Muscle of arm (tissue), 14 donors: ENCODE measurements at places on chromosomes 16 and 17. TPM values are rescaled to one million over a fixed set of nuclear protein-coding genes. Genes with fewer than 3 reads are reported as not detected.
A peak's percentile ranks its signal among the peaks of the same experiment; 100 is the strongest.

Gene PRDM7
- not detected for polyA plus RNA-seq

Gene RAB34
- 55.4 TPM for polyA plus RNA-seq

Gene ARHGDIG
- not detected for polyA plus RNA-seq

Gene CALCOCO2
- not detected for polyA plus RNA-seq

Gene CD300A
- 1.8 TPM for polyA plus RNA-seq

Gene MT1H
- polyA plus RNA-seq: not detected

Gene TAX1BP3
- 47.3 TPM for polyA plus RNA-seq

Gene TEDC2
- 4.3 TPM for polyA plus RNA-seq

Gene CD300LG
- polyA plus RNA-seq: 2.1 TPM

Gene NPIPA3
- polyA plus RNA-seq: 6.5 TPM

DNA sequence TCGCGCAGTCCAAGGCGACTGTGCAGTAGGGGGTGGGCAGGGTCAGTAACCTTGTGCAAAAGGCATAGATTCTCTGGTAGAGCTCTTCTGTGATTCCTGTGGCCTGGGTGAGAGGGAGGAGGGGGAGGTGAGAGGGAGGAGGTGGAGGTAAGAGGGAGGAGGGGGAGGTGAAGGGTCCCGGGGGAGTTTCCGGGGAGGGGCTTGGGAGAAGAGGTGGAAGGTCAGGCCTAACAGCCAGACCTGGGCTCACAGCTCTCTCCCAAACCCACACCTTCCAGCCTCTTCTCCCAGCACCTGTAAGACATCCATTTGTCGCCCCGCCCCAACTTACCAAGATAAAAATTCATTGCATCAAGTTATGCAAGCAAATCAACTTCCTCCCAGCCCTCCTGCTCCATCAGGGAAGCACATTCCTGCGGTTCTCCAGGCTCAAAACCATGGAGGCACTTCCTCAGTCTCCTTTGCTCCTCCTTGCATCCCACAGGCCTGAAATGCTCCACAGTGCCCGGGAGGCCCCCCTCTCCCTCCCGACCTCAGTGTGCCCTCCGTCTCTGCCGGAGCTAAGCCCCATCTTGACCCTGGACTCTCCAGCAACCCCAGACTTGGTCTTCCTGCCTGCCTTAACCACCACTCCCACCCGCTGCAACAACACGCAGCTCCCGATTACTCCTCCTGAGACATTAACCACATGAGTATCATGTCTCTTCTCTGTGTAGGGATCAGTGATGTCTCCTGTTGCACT lies 30.5 kb downstream of the PIK3R6 start:
- DNase-seq: no peak

GRCh38 chr16:49003022-49003421 lies 278.6 kb downstream of the CBLN1 start:
- DNase-seq: no peak

- peak; percentile 50 for DNase-seq
Observed at GRCh38 chr16:3149630-3150345, 15.0 kb downstream of the ZNF213 start.

GRCh38 chr17:78107976-78108725 lies 20.4 kb downstream of the TMC6 start:
- no peak for DNase-seq

DNA sequence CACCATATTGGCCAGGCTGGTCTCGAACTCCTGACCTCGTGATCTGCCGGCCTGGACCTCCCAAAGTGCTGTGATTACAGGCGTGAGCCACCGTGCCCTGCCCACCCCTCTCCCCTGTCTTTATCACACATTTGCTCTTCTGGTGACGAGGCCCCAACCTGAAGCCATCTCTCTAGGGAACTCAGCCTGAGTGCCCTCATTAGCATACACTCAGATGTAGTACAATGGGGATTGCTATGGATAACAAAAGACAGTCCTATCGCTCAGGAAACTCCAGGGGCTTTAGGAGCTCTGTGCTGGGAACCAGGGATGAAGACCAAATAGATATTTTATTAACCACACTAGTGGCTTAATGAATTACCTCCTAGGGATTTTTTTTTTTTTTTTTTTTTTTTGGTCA lies 100.7 kb downstream of the MARF1 start:
- DNase-seq: no peak

DNA sequence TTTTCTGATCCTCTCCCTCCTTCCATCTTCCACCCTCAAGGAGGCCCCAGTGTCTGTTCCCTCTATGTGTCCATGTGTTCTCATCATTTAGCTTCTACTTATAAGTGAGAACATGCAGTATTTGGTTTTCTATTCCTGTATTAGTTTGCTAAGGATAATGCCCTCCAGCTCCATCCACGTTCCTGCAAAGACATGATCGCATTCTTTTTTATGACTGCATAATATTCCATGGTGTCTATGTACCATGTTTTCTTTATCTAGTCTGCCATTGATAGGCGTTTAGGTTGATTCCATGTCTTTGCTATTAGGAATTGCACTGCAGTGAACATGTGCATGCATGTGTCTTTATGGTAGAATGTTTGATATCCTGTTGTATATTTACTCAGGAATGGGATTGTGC lies 275.1 kb downstream of the BCAS3 start:
- DNase-seq: no peak

- no peak for DNase-seq
Observed at GRCh38 chr17:2107506-2107905, 52.6 kb downstream of the HIC1 start.

- DNase-seq: no peak
Observed at GRCh38 chr16:75256059-75256571, 4.7 kb upstream of the BCAR1 start.

- DNase-seq: no peak
Observed at GRCh38 chr16:23969468-23970297, 133.9 kb downstream of the PRKCB start.

- peak; percentile 35 for DNase-seq
Observed at GRCh38 chr17:48351911-48352332, 78.1 kb downstream of the SKAP1 start.

DNA sequence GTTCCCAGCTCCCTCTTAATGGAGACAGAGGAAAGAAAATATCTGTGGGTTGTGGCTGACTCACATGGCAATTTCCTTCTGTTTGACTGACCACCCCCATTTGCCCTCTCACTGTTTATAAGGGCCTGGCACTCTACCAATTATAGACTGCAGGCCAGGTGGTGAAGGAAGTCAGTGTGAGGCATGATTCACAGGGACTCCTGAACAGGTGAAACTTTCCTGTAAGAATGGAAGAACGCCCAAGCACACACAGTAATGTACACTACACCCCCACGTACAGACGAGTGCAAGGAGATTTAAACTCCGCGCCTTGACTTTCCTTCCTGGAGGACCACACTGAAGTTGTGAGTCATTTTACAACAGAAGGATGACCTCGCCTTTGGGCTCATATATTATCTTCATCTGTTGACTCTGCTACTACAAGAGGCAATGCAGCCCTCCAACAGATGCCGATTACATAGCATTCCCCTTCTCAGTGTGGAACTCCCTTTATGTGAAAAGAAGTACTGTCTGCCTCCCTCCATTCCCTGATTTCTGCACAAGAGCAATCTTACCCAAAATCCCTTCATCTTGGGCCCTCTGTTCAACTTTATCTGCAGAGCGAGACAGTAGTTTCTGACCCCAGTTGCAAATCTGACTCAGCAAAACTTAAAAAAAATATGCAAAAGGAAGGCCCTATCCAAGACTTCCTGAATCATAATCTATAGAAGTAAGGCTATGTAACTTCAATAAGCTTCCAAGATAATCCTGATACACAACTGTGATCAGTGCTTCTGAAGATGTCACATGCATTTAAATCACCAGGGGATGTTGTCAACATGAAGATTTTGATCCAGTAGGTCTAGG lies 163.6 kb downstream of the SHISA6 start:
- DNase-seq: no peak

GRCh38 chr16:31077024-31077423 lies 2.8 kb downstream of the ZNF646 start:
- no peak for DNase-seq

GRCh38 chr17:76689859-76690258 lies 20.9 kb downstream of the MXRA7 start:
- DNase-seq: no peak

- no peak for DNase-seq
Observed at GRCh38 chr17:7961421-7961820, 29.4 kb downstream of the CNTROB start.

DNA sequence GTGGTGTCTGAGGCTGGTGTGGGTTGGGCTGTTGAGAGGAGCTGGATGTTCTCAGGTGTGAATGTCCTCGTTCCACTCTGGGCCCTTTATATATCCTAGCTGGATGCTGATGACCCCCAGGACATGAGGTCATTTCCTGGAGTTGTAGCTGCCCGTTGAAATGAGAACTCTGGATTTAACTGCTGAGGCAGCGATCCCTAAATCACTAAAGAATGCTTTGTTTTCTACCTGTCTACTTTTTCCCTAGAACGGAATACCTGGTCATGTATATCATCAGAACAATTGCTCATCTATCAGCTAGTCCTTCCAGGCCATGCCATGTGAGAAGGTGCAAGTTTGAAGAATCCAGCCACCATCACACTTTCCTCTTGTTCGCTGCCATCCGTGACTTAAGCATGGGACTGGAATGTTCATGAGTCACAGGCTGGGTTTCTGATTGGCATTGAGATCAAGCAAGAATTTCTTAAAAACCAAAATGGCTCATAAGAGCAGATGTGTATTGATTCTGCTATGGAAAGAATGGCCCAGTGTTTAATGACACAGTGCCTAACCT lies at the start of gene KRTAP2-3:
Gene KRTAP2-3, minus strand, starts transcription at position 63 of the 553 bp plus-strand sequence. CDS start 64 bp downstream, outside the sequence.
- DNase-seq: no peak

DNA sequence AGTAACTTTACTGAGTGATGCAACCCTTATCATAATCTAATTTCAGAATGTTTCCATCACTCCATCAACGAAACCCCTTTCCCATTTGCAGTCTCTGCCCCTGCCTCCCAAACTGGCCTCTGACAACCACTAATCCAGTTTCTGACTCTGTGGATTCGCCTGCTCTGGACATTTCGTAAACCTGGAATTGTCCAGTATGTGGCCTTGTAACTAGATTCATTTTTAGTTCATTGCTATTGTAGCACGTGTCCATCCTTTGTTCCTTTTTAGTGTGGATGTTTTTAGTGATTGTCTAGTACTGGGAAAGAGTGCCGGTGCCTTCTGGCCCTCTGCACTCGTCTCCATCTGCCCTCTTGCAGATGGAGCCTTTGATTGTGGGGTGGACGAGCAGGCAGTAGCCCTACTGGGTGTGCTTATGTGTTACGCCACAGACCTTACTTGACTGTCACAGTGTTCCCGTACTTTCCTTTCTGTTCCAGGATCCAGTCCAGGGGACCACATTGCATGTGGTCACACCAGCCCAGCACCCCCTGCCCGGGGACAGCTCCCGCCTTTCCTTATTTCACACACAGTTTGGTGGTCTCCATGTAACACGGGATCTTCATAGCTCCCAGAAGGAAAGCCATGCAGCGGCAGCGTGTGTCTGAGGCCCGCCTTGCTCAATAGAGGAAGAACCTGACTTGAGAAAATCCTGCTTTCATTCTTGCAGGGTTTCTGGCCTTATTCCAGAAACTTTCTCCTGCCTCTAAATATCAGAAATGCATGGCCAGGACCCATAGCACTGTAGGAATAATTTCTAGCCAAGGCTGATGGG lies 8.8 kb downstream of the KIAA0513 start:
- no peak for DNase-seq

GRCh38 chr17:50882851-50883250 lies 16.7 kb upstream of the TOB1 start:
- no peak for DNase-seq

- no peak for DNase-seq
Observed at GRCh38 chr16:89319886-89320781, 102.6 kb downstream of the ZNF778 start.

DNA sequence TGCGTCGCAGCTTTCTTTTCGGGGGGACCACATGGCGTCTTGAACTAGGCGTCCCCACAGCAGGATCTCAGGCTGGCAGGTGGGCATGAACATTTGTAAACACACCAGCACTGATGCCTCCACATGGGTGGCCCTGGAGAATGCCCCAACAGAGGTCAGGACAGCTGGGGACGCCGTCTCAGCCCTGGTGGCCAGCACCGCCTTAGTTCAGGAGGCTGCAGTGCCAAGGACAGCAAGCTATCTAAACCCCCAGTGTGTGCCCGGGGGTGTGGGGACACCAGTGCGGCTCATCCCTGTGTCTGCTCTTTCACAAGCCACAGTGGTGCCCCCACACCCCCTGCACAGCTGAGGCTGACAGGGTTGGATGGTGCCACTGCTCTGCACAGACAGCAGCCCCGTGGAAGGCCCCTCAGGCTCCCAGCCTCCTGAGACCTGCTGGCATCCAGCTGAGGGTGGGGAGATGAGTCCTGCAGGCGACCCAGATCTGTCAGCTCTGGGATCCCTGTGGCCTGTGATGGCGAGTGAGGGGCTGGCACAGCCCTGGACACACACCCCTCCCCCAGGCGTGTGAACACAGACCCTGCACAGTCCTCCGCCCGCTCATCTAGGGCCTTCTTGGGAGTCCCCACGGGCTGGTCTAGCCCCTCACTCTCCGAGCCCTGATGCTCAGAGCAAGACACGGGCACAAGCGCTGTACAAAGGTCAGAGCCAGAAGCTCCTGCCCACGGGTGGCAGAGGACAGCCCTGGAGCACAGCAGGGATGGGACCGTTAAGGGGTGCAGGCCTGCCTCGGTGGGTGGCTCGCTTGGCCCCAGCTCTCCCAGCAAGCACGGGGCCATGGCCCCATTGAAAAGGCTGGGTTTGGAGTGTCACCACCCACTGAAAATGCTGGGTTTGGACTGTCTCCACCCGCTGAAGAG lies 10.7 kb downstream of the FSCN2 start:
- DNase-seq: no peak

- DNase-seq: no peak
Observed at GRCh38 chr17:5942687-5943086, 127.5 kb upstream of the WSCD1 start.

DNA sequence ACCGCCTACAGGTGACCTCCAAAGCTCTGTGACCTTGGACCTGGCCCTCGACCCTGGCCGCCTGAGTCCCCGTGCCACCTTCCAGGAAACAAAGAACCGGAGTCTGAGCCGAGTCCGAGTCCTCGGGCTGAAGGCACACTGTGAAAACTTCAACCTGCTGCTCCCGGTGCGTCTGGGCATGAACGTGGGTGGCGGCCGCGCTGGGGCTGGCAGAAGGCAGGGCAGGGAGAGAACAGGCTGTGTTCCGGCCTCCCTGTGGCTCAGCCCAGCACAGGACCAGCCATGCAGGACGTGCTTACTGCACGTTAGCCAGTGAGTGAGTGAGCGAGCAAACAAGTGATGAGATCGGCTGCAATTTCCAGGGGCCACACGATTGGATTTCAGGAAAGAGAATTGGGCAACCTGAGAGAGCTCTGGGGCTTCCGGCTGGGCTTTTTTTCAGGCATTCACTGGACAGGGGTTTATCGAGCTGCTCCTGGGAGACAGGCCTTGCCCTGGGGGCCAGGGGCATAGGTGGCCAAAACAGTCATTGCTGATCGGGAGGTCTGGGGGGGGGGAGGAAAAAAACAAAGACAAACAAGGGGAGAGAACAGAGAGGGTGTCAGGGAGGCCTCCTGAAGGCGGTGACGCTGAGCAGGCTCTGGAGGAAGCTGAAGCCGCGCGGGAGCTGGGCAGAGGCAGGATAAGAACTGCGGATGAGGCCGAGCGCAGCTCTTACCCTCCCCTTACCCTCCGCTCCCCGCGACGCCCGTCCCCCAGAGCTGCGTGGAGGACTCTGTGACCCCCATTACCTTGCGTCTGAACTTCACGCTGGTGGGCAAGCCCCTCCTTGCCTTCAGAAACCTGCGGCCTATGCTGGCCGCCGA lies 16.9 kb downstream of the ITGAX start:
- no peak for DNase-seq

- DNase-seq: no peak
Observed at GRCh38 chr17:58832514-58832913, 76.9 kb downstream of the PPM1E start.
